GM23338 (cell line): ENCODE measurements at places on chromosomes 1 and 21.

GRCh38 chr1:225044258-225044657 lies 114.8 kb downstream of the DNAH14 start:
- no peak for DNase-seq

GRCh38 chr1:164802529-164803282 lies 243.7 kb downstream of the PBX1 start:
- no peak for DNase-seq

- peak; percentile 91 for DNase-seq
Observed at GRCh38 chr1:100463791-100464424, 74.0 kb upstream of the GPR88 start.

DNA sequence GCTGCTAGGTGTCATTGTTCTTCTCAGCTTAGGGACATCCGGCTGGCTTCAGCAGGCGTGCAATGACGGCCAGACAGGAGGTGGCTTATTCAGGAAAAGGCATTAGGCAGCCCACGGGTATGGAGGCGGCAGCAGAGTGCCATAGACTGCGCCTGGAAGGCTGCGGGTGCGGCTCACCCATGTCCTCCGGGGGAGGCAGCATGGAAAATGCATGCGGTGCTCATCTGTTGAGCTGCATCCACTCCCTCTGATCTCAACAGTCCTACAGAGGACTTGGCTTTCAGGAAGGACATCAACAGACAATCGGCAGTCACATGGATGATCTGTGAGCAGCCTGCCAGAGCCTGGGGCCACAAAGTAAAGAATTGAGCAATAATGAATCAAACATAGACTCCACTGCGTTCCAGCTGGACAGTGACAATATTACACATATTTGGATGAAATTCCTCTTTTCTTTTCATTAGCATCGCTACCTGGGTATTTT lies 42.9 kb downstream of the UMODL1 start:
- DNase-seq, result no peak

DNA sequence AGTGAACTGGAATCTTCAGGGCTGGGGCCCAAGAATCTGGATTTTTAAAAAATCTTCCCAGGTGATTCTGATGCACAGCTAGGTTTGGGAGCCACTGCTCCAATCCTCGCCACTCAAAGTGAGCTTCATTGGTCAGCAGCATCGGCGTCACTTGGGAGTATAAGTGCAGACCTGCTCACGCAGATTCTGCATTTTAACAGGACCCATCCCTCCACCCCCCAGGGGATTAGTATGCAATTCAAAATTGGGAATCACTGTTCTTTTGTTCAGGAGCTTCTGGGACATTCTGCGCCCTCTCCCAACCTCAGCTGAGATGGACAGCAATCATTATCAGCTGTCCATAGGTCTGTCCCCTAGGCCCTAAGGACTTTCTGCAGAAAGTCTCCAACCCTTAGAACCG lies 53.5 kb downstream of the LGR6 start:
- no peak for DNase-seq

DNA sequence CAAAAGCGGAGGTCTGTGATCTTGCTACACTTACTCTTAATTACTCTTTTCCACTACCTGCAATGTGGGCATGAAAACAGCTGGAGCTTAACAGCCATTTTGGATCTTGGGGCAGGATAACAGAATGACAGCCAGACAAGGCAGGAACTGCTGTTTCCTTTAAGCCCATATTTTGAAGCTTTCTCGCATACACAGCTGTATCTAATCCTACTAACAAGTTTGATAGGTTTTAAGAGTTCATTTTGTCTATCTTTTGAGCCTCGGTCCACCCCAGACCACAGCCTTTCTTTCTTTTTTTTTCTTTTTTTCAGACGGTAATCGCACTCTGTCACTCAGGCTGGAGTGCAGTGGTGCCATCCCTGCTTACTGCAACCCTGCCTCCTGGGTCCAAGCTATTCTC lies 42.4 kb upstream of the CRB1 start:
- no peak for DNase-seq

DNA sequence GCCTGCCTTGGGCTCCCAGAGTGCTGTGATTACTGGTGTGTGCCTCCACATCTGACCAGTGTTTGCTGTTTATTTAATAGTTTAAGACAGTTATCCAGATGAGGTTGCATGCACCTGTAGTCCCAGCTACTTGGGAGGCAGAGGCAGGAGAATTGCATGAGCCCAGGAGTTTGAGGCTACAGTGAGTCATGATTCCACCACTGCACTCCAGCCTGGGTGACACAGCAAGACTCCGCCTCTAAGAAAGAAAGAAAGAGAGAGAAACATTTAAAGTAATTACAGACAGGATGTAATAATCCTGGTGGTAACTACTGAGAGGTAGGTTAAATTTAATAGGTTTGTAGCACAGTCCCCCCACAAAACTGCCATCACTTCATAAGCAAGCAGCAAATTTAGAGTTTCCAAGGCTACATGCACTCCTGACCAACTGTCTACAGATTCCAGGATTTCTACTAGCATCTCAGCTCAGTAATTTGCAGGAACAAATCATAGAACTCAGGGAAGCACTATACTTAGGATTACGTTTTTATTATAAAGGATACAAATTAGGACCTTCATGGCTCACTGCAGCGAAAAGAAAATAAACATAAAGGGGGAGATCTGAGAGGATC lies 89.6 kb downstream of the PKN2 start:
- DNase-seq, result peak; percentile 31
